Adrenal gland (tissue), 19 donors: ENCODE measurements at places on chromosomes 1 and 21.

- no peak for DNase-seq
Observed at GRCh38 chr1:107829036-107829770, 135.8 kb downstream of the VAV3 start.

DNA sequence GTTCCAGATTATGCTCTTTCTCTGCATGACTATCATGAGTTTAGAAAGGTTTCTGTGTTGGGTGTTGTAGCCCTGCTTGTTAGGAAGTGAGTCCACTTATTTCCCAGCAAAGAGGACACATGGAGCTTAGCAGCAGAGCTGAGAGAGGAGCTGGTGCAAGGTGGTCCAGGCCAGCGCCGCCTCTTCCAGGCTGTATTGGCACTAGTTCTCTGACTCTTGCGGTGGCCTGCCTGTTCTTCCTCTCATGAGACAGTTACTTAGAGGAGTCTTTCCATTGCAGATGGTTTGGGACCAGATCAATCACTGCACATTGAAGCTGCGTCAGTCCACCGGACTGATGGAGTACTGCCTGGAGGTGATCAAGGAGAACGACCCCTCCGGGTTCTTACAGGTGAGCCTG lies 38.0 kb downstream of the TRIM67 start:
- no peak for DNase-seq

DNA sequence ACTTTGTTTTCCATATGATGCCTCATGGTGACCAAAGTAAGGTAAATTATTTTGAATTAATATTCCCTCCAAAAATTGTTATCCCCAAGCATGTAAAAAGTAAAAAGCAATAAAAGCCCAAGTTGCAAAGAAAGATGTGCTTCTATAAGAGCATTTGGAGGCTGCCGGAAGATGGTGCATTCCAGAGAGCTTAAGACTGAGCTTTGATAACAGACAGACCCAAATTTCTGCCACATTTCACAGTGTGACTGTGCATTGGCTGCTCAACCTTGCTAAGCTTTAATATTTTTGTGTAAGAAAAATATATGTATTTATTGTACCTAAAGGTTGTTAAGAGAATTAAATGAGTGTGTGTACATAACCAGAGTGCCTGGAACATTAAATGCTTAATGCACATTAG lies 67.9 kb downstream of the CYYR1 start:
- no peak for DNase-seq

GRCh38 chr1:198088360-198089071 lies 68.3 kb upstream of the NEK7 start:
- no peak for DNase-seq

DNA sequence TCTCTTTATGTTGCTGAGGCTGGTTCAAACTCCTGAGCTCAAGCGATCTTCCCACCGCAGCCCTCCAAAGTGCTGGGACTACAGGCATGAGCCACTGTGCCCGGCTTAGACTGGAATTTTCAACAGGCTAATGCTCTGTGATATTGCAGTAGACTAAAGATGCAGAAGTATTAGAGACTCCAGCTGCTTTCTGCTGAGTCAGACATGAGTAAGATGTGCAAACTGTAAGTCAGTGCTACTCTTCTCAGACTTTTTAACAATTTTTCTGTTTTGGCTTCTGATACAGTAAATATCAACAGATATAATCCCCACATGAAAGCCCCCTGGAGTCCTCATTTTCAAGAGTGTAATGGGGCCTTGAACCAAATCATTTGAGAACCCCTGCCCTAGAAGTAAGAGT lies 29.3 kb upstream of the NLRP3 start:
- no peak for DNase-seq

- peak; percentile 61 for DNase-seq
Observed at GRCh38 chr1:206001476-206001888, 1.7 kb downstream of the RAB7B start.

GRCh38 chr1:42943166-42943565 lies 15.5 kb downstream of the SLC2A1 start:
- peak; percentile 37 for DNase-seq

- peak; percentile 29 for DNase-seq
Observed at GRCh38 chr21:44052071-44052829, 40.1 kb downstream of the TRAPPC10 start.

GRCh38 chr1:17696417-17697301 lies 58.5 kb upstream of the ACTL8 start:
- peak; percentile 40 for DNase-seq

DNA sequence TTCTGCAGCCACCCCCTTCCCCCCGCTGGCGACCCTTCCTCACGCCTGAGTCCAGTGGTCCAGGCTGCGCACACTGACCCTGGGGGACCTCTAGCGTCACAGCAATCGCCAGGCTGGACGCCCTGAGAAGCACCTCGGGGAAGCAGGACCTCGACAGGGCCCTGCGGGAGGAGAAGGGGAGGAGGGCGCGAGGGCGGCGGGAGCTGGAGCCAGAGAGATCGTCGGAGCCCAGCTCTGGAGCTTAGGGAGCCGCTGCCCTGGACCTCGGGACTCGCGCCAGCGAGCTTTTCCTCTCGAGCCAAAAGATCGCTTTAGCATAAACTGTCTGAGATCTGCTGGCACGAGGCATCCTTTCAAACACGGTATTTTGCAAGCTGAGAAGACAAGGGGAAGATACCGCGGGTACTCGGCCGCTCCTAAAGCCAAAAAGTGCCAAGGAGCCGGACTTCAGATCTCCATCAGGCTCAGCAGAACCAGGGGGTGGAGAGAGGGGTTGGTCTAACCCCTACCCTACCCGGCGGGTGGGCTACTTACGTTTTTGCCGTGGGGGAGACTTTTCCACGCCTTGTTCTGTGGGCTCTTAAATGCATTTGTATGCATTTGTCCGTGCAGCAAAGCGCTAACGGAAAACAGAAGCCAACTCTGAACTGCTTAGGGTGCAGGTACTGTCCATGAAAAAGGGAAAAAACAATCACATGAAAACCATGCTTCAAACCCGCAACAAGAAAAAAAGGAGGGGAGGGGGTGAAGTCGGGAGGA lies 586 bp downstream of the COL24A1 start:
- DNase-seq, result peak; percentile 15

DNA sequence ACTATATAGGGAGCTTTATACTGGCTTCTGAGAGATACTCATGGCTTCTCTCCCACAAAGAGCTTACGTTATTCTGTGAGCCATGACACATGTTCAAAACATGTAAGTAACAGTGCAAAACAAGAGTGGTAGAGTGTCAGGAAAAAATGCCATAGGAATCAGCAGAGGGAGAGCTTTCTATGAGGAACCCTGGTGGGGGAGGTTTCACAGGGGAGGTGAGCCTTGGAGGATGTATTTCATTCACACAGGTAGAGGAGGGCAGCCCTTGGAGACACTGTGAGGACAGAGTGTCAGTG lies 72.7 kb upstream of the LYST start:
- DNase-seq, result no peak

- no peak for DNase-seq
Observed at GRCh38 chr1:64750875-64751274, 6.0 kb downstream of the RAVER2 start.

DNA sequence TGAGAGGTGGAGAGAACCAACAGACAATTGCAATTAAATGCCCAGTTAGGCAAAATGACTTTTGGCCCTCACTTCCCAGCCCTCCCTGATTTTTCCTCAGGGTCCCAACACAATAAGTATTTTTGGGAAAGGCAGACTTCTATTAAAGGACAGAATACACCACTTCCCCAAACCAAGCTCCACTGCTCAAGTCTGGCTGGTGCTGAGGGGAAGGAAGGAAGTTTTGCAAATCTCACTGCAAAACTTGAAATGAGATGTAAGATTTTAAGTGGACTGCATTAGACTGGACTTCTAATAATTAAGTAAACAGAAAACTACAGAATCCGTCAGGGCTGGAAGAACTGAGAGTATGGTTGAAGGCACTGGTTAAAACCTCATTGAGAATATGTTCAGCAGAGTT lies 32.2 kb upstream of the CD1D start:
- DNase-seq, result no peak

GRCh38 chr1:24138476-24139221 lies 4.3 kb downstream of the IL22RA1 start:
- DNase-seq, result no peak

GRCh38 chr21:39127506-39127905 lies 55.7 kb downstream of the PSMG1 start:
- no peak for DNase-seq

GRCh38 chr1:19467199-19468187 lies 17.8 kb downstream of the CAPZB start:
- no peak for DNase-seq

GRCh38 chr1:185608177-185608576 lies 126.0 kb upstream of the HMCN1 start:
- DNase-seq, result no peak

DNA sequence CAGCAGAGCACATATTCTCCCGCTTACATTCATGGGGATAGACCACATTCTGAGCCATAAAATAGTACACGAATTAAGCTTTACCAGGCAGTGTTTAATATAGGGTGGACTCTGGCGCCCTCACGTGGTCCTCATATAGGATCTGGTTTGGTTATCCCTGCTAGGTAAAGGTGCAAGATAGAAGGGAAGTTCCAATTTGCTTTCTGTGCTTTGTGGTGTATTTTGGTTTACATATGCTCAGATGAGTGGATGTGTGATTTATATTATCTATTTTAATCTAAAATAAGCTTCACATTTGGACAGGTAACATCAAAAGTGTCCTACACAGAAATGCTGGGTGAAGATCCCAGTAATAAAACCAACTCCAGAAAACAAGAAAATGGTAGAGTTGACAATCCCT lies 3.6 kb downstream of the CR1 start:
- peak; percentile 62 for DNase-seq

DNA sequence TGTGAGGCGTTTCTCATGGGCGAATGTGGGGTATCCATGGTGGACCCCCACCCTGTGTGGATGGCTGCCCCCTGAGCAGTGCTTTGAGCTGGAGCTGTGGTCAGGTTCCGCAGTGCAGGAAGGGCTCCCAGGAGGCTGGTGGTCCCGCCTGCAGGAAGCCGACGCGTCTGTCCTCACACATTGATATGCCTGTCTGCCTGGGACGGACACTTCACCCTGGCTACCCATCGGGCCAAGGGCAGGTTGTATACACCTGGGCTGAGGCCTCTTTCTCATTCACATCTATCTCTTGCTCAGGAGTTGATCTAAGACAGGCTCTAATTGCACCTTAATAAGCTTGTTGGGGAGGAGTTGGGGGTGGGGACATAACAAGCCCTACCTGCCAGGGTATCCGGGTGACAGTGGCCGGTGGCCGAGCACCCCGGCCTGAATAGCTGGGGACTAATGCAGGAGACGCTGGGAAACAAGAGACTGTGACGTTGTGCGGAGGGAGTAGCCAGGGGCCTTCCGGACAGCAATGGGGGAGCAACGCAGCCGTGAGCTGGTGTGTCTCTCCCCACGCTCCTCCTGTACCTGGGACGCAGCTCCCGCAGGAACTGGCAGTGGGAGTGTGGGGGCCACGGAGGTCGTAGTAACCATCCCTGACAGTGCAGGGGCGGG lies 21.7 kb downstream of the PDXK start:
- DNase-seq, result peak; percentile 85

DNA sequence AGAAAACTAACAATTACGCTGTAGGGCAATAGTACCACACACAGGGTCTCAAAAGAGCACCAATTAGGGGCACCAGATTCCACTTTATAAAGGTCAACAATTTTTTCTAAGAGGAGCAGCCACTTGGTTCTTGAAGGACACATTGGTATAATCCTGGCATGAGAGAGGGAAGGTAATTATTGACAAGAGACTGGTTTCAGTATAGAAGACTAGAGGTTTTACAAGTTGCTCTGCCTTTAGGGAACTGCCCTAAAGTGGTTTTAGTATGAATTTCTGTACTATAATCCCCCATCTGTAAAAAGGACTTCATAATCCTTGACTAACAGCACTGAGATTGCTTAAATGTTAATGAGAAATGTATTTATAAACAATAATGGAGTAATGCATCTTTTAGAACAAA lies 648.5 kb upstream of the PTBP2 start:
- no peak for DNase-seq

DNA sequence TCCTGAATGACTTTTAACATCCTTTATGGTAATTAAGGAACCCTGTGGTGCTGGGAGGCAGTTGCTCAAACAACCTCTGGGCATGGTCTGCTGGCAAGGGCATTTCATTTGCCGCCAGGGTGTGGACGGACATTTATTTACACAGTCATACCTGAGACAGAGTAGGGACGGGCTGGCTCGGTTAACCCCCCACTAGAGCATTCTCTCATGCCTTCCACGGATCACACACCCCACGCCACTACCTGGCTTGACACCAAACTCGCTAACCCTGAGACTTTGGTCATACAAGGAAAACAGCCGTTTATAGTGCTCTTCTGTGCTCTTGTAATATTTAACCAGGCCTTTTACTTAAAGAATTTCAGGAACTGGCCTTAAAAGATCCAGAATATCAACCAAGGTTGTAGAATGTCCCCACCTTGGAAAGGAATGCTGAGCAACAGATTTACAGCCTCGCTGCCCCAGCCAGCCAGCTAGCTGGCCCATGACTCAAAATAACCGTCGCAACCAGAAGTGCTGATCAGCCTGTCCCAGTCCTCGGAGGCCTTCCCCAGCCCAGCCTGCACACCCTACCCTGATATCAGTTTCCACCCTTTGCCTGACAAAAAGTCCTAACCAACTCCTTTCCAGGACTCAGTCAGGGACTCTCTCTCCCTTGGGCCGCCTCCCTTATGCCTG lies 6.5 kb upstream of the PDXK start:
- peak; percentile 53 for DNase-seq

DNA sequence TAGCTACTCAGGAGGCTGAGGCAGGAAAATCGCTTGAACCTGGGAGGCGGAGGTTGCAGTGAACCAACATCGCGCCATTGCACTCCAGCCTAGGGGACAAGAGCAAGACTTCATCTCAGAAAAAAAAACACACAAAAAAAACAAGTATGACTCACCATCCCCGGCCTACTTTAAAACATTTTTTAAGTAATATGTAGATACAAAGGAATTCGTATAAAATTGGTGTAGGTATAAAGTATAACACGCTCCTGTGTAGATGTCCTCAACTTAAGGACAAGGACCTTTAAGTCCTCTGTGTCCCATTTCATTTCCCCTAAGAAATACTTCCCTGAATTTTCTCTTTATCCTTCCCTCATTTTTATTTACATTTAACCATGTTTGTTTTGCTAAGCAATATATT lies 73.4 kb upstream of the PKN2 start:
- no peak for DNase-seq

DNA sequence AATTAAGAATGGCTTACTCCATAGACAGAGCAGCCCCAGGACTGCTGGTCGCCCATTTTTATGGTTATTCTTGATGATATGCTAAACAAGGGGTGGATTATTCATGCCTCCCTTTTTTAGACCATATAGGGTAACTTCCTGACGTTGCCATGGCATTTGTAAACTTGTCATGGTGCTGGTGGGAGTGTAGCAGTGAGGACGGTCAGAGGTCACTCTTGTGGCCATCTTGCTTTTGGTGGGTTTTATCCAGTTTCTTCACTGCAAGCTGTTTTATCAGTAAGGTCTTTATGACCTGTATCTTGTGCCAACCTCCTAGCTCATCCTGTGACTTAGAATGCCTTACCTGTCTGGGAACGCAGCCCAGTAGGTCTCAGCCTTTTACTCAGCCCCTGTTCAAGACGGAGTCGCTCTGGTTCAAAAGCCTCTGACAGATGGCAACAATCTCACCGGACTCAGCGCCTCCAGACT lies 5.2 kb upstream of the AGPAT3 start:
- DNase-seq, result no peak
